ENCODE measurements at places on chromosomes 2 and 18. TPM values are rescaled to one million over a fixed set of nuclear protein-coding genes. Genes with fewer than 3 reads are reported as not detected.

CXCR1 gene
- not detected for total RNA-seq

ATG16L1 gene
- 30.2 TPM for total RNA-seq

MGAT4A gene
- 0.22 TPM for total RNA-seq

SNORC gene
- 2.2 TPM for total RNA-seq

Measured in placental pericyte (primary cell).